Right atrium auricular region (tissue), 2 donors: ENCODE measurements at places on chromosomes 3 and 15. TPM values are rescaled to one million over a fixed set of nuclear protein-coding genes. Genes with fewer than 3 reads are reported as not detected.

DNA sequence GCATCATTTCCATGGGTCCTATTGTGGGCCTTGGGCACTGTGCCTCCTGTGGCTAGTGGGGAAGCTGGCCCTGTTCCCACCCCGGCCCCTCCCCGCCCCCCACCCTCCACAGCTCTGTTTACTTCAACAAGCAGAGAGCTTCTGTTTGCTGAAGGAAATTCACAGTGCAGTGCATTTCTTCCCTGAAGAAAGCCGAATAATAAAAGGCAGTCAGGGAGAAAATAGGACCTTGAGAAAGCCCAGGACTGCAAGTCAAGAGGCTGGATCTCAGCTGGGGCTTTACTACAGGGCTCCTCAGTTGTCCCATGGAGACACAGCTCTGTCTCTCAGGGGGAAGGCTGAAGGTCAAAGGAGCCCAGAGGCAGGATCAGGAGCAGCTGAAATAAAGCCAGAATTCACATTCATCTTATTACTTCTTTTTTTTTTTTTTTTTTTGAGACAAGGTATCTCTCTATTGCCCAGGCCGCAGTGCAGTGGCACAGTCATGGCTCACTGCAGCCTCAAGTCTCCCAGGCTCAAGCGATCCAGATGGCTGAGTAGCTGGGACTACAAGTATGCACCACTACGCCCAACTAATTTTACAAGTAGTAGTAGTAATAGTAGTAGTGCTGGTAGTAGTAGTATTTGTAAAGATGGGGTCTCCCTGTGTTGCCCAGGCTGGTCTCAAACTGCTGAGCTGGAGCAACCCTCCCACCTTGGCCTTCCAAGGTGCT lies 33.0 kb upstream of the LACTB start:
- H3K27me3 ChIP-seq, result no peaks in the 10 kb centered on the region
- H3K4me3 ChIP-seq, result no peak overlapping the region
- H3K27ac ChIP-seq, result peak overlapping the region; percentile 30
- DNase-seq, result no peak
- no peaks in the 10 kb centered on the region for H3K36me3 ChIP-seq

GRCh38 chr15:41971895-41972252 lies 483 bp downstream of the EHD4 start:
- peak overlapping the region; percentile 95 for H3K27ac ChIP-seq
- H3K4me3 ChIP-seq, result peak overlapping the region; percentile 96
- H3K27me3 ChIP-seq, result no peaks in the 10 kb centered on the region
- DNase-seq, result no peak
- no peaks in the 10 kb centered on the region for H3K4me1 ChIP-seq

DNA sequence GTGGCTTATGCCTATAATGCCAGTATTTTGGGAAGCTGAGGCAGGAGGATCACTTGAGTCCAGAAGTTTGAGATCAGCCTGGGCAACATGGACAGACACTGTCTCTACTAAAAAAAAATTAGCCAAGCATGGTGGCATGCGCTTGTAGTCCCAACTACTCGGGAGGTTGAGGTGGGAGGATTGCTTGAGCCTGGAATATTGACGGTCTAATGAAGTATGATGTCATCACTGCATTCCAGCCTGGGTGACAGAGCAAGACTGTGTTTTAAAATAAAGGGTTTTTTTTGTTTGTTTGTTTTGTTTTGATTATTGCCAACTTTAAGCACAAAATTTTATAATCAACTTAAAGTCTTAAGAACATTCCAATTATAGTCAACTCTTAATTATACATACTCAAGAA lies 6.8 kb downstream of the PLSCR1 start:
- H3K4me3 ChIP-seq, result no peak overlapping the region
- H3K36me3 ChIP-seq, result no peaks in the 10 kb centered on the region
- no peaks in the 10 kb centered on the region for H3K27me3 ChIP-seq
- no peak for DNase-seq

DNA sequence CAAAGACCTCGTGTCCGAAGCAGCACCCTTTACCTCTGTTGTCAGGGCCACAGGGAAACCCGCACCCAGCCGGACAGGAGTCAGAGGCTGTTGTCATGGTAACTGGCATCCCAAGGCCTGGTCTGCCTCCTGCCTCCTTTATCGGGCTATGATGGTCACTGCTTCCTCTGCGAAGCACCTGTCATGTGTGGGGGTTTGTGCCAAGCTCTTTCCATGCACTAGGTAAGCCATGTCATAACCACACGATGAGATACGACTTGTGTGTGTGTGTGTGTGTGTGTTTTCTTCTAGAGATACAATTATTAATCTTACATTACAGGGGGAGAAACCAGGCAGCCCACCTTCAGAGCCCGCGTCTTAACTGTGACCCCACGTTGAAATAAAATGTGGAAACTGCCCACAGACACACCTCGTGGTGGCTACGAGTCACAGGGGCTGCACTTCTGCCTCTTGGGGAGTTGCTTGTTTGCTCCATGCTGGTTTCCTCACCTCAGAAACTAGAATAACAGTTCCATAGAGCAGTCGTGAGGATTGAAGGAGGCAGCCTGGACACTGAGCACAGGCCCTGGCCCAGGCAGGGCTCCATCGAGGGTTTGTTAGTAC lies 18.0 kb downstream of the ZDHHC19 start:
- H3K27ac ChIP-seq, result peak overlapping the region; percentile 78
- no peaks in the 10 kb centered on the region for H3K4me1 ChIP-seq
- H3K36me3 ChIP-seq, result no peaks in the 10 kb centered on the region
- H3K27me3 ChIP-seq, result no peaks in the 10 kb centered on the region
- H3K4me3 ChIP-seq, result no peak overlapping the region

DNA sequence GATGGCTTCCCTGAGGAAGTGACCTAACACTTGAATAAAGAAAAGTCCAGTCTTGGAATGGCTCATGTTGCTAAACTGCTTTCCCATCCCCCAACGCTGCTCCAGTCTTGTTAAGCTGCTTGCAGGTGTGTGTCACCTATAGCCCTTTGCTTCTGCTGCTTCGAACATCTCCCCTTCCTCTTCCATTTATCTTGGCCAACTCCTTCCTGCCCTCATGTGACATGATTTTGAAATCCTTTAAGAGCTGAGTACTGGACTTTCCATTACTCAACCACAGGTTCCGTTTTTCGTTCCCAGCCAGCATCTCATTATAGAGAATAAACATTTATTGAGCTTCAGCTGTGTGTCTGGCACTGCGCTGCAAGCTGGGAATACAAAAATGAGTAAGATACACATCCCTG lies 1.7 kb downstream of the ATG7 start:
- H3K4me3 ChIP-seq, result no peak overlapping the region
- DNase-seq, result no peak
- no peaks in the 10 kb centered on the region for H3K27me3 ChIP-seq
- peaks cover 13% of the 10 kb centered on the region for H3K4me1 ChIP-seq
- no peaks in the 10 kb centered on the region for H3K36me3 ChIP-seq

DNA sequence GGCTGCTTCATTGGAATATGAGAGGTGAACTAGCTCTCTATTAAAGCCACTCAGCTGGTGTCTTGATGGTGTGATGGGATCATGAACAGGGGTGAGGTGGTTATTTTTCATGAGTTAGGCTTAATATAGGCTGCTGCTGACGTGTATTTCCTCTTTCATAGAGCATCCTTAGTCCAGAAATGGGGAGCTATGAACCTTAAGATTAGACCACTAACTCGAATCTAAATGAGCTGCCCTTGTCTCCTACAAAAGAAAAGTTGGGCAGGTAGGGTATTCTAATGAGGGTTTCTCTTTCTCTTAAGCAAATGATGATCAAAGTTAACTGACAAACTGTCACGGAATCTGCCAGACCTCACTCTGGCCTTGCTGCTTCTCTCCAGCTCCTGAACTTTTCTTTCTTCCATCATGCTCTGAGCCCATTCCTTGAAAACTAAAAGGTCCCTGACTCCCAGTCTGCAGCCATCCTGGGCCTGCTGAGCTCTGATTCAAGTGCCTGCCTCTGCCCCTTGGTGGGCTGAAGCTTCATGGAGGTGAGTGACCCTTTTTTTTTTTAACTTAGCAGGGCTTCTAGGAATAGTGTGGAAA lies at the start of gene TRIM69:
Gene TRIM69 (plus strand): TSS at position 348 of the 585 bp plus-strand sequence. CDS start 177 bp downstream, at position 525.
- no peak within 1 kb of the TSS for H3K4me3 ChIP-seq
- H3K27me3 ChIP-seq, result no peaks in the 10 kb centered on the region
- peaks cover 8% of the 10 kb centered on the region for H3K36me3 ChIP-seq
- peak within 1 kb of the TSS; percentile 72 for H3K27ac ChIP-seq

GRCh38 chr15:37837276-37837675 lies 97.2 kb upstream of the TMCO5A start:
- no peaks in the 10 kb centered on the region for H3K27me3 ChIP-seq
- H3K4me1 ChIP-seq, result no peaks in the 10 kb centered on the region
- H3K4me3 ChIP-seq, result no peak overlapping the region
- H3K36me3 ChIP-seq, result no peaks in the 10 kb centered on the region
- H3K27ac ChIP-seq, result no peak overlapping the region
- no peak for DNase-seq

GRCh38 chr3:31379598-31379997 lies 153.1 kb upstream of the STT3B start:
- H3K4me3 ChIP-seq, result no peak overlapping the region
- H3K27me3 ChIP-seq, result no peaks in the 10 kb centered on the region
- DNase-seq, result no peak

DNA sequence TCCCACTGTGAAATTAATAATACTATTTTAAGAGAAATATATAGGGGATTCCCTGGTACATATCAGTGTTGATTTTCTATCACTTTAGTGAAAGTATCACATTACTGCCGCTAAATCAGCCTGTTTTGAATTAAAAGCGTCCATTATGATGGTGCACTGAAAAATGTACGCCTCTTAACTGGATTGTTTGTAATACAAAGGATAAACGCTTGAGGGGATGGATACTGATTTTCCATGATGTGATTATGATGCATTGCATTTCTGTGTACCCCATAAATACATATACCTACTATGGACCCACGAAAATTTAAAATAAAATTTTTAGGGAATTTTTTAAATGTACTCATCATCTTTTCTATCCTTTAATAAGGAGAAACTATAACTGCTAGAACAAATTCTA lies 478.6 kb downstream of the MAGI1 start:
- DNase-seq, result no peak
- peaks cover 18% of the 10 kb centered on the region for H3K4me1 ChIP-seq
- no peaks in the 10 kb centered on the region for H3K36me3 ChIP-seq
- no peaks in the 10 kb centered on the region for H3K27me3 ChIP-seq
- no peak overlapping the region for H3K4me3 ChIP-seq
- no peak overlapping the region for H3K27ac ChIP-seq

- peaks cover 7% of the 10 kb centered on the region for H3K4me1 ChIP-seq
- DNase-seq, result no peak
- H3K36me3 ChIP-seq, result no peaks in the 10 kb centered on the region
Observed at GRCh38 chr3:178236555-178237277, 299.5 kb upstream of the KCNMB2 start.

DNA sequence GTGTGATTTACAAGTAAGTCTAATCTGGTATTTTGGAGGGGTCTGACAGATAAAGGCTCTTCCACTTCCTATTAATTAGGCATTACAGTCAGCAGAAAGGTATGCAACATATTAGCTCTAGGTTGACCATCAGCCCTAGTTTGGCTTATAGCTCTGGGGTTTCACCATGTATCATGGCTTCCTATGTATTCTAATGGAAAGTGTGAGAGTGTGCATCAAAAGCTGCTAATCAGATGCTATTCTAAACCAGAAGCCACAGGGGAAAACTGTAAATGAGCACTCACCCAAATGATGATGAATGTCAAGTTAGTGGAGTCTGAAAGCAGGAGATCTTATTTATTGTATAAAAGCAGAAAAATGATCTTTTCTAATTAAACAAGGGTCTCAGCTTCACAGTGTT lies 149.2 kb upstream of the MITF start:
- no peaks in the 10 kb centered on the region for H3K4me1 ChIP-seq
- DNase-seq, result no peak
- H3K4me3 ChIP-seq, result no peak overlapping the region
- H3K27me3 ChIP-seq, result no peaks in the 10 kb centered on the region
- no peak overlapping the region for H3K27ac ChIP-seq
- no peaks in the 10 kb centered on the region for H3K36me3 ChIP-seq

DNA sequence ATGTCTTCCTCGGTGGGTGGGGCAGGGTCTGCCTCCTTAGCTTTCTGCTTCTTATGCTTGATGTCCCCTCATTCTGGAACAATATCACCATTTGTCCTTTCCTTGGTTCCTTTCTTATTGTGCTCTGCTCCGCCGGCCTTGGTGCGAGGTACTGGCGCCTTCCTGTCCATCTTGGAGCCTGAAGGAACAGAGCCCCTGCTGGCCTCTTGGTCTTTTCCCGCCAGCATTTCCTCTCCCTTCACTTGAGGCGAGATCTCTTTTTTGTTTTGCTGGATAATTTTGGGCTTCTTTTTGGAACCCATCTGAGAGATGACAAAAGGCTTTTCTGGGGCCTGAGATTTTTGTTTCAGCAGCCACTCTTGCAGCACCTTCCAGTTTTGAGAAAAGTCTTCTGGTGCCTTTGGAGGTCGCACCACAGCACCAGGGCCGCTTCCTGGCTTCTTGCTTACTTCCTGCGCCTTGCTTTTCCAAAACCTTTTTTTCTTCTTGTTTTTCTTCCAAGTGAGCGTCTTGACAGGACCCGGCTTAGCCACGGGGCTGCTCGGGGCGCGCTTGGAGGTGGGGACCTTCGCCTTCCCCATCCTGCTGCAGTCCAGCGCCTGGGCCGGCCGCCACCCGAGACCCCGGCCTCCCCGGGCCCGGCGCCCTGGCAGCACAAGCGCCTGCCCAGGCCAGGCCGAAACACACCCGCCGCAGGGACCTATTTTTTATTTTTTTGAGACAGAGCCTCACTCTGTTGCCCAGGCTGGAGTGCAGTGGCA lies 127.1 kb downstream of the KLF13 start:
- DNase-seq, result peak; percentile 34
- no peak overlapping the region for H3K4me3 ChIP-seq
- H3K27me3 ChIP-seq, result no peaks in the 10 kb centered on the region
- H3K4me1 ChIP-seq, result no peaks in the 10 kb centered on the region

DNA sequence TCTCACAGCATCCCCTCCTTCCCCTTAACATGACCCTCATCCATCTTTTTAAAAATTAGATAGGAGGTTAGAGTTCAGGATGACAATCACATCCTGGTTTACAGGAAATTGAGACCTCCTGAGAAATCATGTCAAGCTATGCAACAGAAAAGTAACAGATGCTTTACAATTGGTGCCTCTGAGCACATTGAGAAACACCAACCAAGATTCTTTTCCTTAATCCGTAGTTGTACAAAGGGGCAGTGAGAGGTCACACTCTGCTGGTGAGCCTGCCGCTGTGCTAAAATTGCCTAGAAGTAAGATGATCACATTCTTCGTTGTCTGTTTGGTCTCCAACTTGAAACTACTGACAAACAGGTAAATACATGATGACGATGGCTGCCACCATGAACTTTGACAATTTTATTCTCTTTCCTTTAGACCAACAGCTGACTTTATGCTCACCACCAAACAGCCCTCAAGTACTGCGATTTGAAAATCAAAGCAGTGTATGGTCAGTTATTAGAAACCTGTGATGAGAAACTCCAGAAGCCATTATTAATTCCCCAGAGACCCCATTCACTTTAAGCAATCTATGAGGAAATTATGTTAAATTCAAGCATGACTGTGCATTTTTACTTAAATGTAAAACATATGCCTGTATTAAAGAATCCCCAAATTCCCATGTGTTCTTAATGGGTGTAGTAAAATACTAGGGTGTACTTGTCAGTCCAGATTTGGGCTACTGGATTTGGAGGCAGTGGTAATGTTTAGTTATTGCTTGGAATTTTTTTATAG lies 210.7 kb upstream of the UBE2E1 start:
- no peaks in the 10 kb centered on the region for H3K27me3 ChIP-seq
- no peak overlapping the region for H3K4me3 ChIP-seq
- H3K27ac ChIP-seq, result no peak overlapping the region
- no peak for DNase-seq

Gene ARID3B
- total RNA-seq, result 3.5 TPM

Gene SLC9C1
- total RNA-seq, result 1.3 TPM

Gene MNS1
- total RNA-seq, result 0.51 TPM
